Activated T-cell treated with anti-CD3 and anti-CD28 coated beads, Interleukin-2, amount 50 U/mL, for 72 hours (primary cell): ENCODE measurements at places on chromosomes 13 and 19. TPM values are rescaled to one million over a fixed set of nuclear protein-coding genes. Genes with fewer than 3 reads are reported as not detected.

DNA sequence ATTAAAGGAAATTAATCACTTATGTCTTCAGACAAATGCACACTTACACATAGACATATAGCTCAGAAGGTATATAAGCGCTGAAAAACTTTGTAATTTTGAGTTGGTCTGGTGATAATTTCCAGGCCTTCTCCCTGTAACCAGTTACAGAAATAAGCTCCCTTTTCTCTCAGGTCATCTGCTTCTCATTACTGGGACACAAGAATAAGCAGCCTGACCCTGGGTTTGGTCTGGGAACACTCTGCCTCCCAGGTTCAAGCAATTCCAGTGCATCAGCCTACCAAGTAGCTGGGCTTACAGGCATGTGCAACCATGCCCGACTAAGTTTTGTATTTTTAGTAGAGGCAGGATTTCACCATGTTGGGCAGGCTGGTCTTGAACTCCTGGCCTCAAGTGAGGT is 274.5 kb downstream of the LMO7 start:
- no peak for DNase-seq

- no peak for DNase-seq
These were observed 509.8 kb upstream of the SPRY2 start for GRCh38 chr13:80850771-80851170.

DNA sequence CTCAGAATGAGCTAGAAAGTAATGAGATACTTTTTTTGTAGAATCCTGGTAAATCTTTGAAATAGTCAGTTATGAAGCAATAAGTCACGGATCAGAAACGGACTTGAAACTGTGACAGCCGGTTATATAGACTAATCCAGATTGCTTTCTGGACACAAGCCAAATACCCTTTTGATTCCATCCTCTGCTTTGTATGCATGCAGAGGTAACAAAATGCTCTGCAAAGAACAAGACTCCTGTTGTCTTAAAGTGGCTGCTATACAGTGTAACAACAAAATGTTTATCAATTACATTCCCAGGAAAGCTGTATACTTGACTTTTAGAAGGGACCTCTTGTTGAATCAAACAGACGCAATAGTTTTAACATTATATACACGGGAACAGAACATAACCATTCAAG is 66.5 kb upstream of the STARD13 start:
- DNase-seq, result no peak

GRCh38 chr13:34762312-34762711 is 179.8 kb upstream of the NBEA start:
- DNase-seq, result no peak

GRCh38 chr19:10533646-10534386 is 9.9 kb upstream of the ATG4D start:
- no peak for DNase-seq

GRCh38 chr13:35210261-35210660 is 266.2 kb downstream of the MAB21L1 start:
- no peak for DNase-seq

- peak; percentile 15 for DNase-seq
These were observed 96.0 kb downstream of the UBL3 start for GRCh38 chr13:29754473-29754806.

DNA sequence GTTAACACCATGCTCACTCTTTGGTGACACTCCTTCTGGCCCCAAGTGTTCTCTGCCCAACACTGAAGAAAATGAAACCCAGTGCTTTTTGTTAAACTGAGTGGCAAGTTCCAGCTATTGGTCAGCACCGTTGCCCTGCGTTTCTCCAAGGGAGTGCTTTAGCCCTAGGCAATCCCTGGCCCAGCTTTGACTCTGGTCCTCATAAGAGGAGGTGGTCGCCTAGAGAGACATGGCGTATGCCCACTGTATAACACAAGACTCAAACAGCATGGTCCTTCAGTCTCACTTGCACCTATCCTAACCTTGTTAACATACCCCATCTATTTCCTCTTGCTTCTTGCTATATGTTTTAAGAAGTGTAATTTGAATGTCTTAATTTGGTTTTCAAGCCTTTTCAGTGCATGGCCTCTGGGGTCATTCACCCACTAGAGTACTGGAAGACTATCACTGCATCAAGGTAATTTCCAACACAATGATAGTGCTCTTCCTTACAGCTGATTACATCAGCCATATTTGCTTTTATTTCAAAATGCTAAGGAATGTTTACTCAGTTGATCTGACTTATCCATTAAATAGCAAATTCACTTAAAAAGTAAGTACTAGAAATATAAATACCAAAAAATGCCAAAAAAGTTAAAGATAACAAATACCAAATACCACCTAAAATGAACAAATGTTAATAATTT is 190.5 kb upstream of the SOX21 start:
- DNase-seq, result no peak

GRCh38 chr19:14081797-14082674 is 3.5 kb downstream of the C19orf67 start:
- DNase-seq, result peak; percentile 46

- peak; percentile 63 for DNase-seq
These were observed 123.0 kb downstream of the SLC7A1 start for GRCh38 chr13:29472332-29472961.

DNA sequence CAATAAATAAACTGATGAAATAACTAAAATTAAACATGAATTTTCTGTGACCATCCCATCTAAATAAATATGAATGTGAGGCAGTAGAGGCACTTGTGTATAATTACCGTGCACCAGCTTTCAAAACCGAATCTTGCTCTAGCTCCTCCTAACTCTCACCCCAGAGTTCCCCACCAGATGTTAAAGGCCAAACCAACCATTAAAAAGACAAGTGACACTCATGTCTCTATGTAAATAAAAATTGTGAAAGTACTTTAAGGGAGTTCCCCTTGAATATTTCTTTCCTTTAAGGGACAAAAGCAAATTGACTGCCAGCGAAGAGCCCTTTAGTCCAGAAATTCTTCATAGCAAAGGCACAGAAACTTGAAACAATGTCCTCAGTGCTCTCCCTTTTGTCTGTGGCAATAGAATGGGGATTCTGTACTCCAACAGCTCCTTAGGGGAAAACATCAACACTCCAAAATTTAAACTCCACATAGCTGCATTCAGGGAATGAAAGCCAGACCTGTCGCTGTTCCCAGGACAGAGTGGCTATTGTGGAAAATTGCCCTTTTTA is 101.7 kb upstream of the SOX21 start:
- no peak for DNase-seq

- DNase-seq, result no peak
These were observed 194.0 kb upstream of the NBEA start for GRCh38 chr13:34748073-34748472.

GRCh38 chr19:4730740-4731171 is 7.1 kb upstream of the DPP9 start:
- DNase-seq, result peak; percentile 76

DNA sequence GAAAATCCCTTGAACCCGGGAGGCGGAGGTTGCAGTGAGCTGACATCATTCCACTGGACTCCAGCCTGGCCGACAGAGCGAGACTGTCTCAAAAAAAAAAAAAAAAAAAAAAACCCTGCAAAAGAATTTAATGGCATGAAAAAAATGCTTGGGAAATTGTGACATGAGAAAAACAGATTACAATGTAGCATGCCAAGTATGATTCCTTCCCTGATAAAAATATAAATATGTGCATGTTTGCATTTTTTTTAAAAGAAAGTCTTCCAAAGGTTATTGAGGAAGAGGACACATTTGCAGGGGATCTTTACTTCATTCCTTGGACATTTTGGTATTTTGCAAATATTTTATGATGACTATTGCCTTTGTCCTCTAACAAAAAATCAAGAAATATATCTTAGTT is 14.5 kb upstream of the ZBTB32 start:
- no peak for DNase-seq

GRCh38 chr13:48954081-48954480 is 21.6 kb upstream of the FNDC3A start:
- DNase-seq, result no peak

GRCh38 chr19:47762615-47763308 is 15.7 kb upstream of the SELENOW start:
- DNase-seq, result no peak

DNA sequence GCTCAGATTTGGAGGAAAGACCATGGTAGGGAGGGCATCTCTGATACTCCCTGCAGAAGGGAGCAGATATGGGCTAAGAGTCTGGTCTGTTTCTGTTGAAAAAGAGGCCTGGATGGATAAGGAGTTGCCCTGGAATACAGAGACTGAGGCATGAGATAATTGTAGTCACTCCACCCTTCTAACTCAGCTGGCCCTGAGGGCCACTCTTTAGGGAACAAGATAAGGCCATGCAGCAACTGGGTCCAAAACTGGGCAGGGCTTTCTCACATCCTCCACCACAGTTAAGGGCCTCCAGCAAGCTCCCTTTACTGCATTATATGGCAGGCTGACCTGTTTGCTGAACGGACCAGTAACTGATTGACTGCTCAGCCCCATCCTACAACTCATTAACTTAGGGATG is 1.3 kb downstream of the ZNF749 start:
- no peak for DNase-seq

- DNase-seq, result no peak
These were observed 228.8 kb downstream of the PCDH9 start for GRCh38 chr13:67001363-67001762.

GRCh38 chr13:33785384-33785783 is 32.6 kb upstream of the RFC3 start:
- DNase-seq, result no peak

DNA sequence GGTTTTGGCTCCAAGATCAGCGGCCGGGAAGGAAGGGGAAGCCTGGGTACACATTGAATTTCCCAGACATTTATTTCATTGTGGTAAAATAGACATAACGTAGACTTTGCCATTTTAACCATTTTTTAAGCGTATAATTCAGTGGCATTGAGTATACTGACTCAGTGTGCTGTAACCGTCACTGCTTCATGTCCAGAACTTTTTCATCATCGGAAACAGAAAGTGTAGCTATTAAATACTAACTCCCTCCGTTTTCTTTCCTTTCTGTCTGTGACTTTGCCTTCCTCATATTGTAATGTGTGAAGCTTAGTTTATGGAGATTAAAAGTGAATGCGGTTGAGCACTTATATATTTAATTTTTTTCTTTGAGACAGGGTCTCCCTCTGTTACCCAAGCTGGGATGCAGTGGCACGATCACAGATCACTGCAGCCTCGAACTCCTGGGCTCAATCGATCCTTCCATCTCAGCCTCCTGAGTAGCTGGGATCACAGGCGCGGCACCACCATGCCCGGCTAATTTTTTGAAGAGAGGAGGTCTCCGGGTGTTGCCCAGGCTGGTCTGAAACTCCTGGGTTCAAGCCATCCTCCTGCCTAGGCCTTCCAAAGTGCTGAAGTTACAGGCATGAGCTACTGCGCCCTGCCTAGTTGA is 1.4 kb downstream of the HNRNPM start:
- no peak for DNase-seq

GRCh38 chr19:996051-996838 is 4.0 kb upstream of the GRIN3B start:
- DNase-seq, result peak; percentile 74

The ZNF681 gene
- 7.0 TPM for total RNA-seq

The HNRNPL gene
- total RNA-seq, result 457 TPM

The CLC gene
- total RNA-seq, result not detected

The CRLF1 gene
- not detected for total RNA-seq

The FREM2 gene
- total RNA-seq, result 0.02 TPM

The INSR gene
- total RNA-seq, result 8.7 TPM

The HPN gene
- 0.19 TPM for total RNA-seq

The MISP3 gene
- 5.8 TPM for total RNA-seq

The GAPDHS gene
- not detected for total RNA-seq

The MRPS31 gene
- total RNA-seq, result 52.3 TPM

The RYR1 gene
- total RNA-seq, result 5.3 TPM

The LEUTX gene
- total RNA-seq, result not detected
